ENCODE measurements at places on chromosomes 16 and 17.

GRCh38 chr17:6660805-6661463, 9.4 kb downstream of the C17orf100 start:
- no peak for DNase-seq

DNA sequence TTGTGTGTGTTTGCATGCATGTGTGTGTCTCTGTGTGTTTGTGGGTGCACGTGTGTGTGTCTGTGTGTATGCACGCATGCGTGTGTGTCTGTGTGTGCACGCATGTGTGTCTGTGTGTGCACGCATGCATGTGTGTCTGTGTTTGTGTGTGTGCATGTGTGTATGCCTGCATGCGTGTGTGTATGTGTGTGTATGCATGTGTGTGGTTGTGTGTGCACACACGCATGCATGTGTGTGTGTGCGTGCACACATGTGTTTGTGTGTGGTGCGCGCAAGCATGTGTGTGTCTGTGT, 239.9 kb upstream of the TNRC6C start:
- no peak for DNase-seq

- DNase-seq: no peak
Observed at GRCh38 chr16:74874912-74875546, 100.4 kb upstream of the FA2H start.

GRCh38 chr16:6317934-6318333, 1014.7 kb upstream of the RBFOX1 start:
- DNase-seq: no peak

- DNase-seq: peak; percentile 25
Observed at GRCh38 chr17:41507315-41507880, 2.0 kb upstream of the KRT13 start.

DNA sequence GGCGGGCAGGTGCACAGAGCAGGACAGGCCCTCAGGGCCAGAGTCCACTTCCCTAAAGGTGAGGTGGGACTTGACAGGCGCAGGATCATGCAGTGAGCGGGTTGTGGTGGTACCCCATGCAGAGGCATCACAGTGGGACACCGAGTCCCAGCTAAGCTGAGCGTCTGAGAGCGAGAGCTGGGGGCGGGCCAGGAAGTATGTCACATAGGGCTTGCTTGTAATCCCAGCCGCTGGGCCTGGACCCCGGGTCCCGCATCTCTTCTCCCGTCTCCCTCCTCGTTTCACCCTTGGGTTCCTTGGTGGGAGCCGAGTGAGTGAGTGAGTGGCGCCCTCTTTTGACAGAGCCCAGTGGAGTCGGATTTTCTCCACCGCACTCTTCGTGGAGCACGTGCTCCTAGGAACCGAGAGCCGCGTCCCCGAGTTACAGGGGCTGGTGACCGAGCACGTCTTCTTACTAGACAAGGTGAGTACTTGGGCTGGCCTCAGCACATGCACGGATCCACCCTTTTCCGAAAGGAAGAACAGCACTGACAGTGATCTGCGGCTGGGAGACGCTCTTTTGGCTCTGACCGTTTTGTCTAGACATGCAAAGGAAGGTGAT, 50.8 kb upstream of the ENDOV start:
- no peak for DNase-seq

DNA sequence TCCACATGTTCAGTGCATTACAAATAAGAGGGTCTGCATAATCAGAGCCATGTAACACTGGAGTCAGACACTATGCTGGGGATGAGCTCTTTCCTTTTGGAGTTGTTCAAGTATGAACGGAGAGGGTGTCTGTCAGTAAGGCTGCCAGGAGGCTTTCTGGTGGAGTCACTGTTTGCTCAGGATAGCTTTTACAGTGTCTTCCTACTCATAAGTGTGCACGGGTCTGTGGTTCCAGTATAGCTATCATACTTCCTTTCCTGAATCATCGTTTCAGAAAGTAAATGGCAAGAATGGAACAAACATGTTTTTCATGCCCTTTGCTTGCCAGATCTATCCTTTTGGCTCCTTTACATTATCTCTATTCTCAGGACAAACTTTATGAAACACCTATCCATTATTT, 152.7 kb upstream of the CDH11 start:
- DNase-seq: no peak

DNA sequence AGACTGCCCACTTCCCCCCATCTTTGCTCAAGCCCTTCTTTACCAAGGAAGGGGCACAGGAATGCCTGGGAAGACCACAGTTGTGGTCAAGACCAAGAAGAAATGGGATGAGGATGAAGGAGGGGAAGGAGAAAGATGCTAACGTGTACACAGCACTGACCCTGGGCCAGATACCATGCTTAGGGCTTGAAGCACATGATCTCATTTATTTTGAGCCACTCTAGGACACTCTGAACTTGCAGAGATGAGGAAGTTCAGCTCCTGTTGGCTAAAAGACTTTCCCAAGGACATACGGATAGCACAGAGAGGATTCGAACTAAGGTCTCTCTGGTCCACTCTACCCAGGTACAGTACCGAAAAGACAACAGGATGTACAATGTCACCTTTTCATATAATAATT, 42.6 kb downstream of the PIK3R5 start:
- no peak for DNase-seq

DNA sequence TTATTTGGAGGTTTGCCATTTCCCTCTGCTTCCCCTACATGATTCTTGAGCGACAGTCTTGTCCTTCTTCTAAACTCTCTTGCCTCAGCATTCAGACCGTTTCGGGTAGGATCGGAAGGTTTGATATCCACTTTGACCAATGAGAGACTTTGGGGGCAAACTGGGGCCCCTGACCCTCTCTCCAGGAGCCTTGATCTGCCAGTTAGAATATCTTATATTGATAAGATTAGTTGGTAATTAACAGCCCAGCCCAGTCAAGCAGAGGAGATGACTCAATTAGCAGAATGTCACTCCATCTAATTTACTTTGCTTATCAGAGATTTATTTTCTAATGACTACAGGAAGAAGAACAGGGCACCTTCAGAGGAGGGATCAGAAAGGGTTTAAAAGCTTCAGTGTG, 532.8 kb downstream of the XYLT1 start:
- no peak for DNase-seq

DNA sequence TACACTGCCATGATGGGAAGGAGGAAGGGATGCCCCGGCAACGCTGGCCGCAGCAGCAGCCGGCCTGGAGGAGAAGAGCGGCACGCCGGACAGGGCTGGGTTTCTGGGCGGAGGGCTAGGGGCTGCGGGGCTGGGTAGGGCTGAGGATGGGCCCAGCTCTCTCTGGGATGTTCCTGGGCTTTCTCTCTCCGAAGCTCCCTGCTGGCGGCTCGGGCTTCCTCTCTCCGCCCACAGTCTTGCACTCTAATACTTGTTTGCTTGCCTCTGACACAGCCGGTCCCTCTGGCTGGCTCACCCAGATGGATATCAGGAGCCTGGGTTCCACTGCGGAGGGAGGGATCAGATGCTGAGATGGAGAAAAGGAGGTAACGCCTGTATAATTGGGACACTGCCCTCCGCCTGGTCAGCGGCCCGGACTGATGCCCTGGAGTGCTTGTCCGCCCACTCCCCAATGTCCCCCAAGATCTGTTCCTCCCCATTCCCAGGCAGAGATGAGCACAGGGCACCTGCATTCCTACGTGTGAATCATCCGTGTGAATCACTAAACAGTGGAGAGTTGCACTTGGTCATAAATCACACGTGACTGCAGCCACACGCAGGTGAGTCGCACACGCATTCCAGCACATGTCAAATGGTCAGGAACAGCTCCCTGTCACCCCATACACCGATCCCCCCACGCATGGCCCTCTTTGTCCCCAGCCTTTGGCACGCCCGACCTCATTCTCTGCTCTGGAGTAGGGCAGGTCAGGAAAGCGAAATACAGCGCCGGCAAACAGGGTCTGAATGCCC, at the start of gene ALOXE3:
Gene ALOXE3 (minus strand): TSS at position 535 of the 789 bp plus-strand sequence. CDS start 524 bp downstream, at position 11.
- DNase-seq: peak; percentile 41

- DNase-seq: peak; percentile 44
Observed at GRCh38 chr17:43018008-43018853, 4.0 kb downstream of the VAT1 start.

- no peak for DNase-seq
Observed at GRCh38 chr17:56641894-56642293, 48.4 kb downstream of the NOG start.

GRCh38 chr17:74453665-74454196, 12.7 kb upstream of the CD300A start:
- DNase-seq: no peak

DNA sequence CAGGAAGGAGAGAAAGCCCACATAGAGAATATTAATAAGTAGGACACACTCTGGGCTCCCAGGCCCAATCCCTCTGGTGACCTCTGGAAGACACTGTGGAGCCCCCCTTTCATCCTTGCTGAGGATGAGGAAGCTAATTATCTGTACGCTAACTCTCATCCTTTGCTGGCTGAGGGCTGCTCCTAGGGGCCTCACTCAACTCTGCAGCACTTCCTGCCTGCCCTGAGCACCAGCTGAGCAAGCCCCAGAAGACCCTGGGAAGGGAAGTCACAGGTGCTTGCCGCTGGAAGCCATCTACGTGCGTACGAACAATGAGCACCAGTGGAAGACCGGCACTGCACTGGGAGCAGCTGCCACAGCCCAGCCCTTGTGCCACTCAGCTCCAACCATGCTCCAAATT, 145.8 kb upstream of the CDH5 start:
- no peak for DNase-seq

DNA sequence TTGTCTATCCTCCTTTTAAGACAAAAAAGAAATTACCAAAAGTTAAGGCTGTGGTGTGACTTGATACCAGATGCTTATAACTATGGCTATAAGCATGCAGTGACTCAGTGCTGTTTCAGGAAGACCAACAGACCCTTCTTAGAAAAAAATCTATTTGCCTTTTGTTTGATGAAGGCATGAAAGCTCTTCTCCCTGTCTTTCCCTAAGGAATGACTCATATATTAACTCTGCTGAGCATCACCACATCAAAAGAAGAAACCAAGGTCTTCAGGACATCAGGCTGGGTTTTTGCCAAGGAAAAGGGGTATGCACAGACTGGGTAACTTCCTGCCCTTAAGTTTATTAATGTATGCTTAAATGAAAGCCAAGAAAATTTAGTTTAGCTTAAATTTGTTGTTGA, 47.1 kb downstream of the VMP1 start:
- peak; percentile 97 for DNase-seq

GRCh38 chr17:65008882-65009281, 47.7 kb downstream of the GNA13 start:
- peak; percentile 16 for DNase-seq

Data from cardiac fibroblast (primary cell).